ENCODE measurements at places on chromosomes 4 and X. TPM values are rescaled to one million over a fixed set of nuclear protein-coding genes. Genes with fewer than 3 reads are reported as not detected.

Gene USP27X
- 3.0 TPM for total RNA-seq

Gene TMSB15A
- 3.6 TPM for total RNA-seq

Gene NPY2R
- total RNA-seq, result not detected

Gene BEX3
- 416 TPM for total RNA-seq

Gene PGRMC1
- total RNA-seq, result 201 TPM

Gene AKAP14
- total RNA-seq, result not detected

Gene SH2D1A
- total RNA-seq, result not detected

Gene ADH1A
- not detected for total RNA-seq

Gene RTL5
- total RNA-seq, result 4.5 TPM

Gene OPRPN
- not detected for total RNA-seq

Gene PARM1
- 0.77 TPM for total RNA-seq

Gene HERC3
- total RNA-seq, result 27.6 TPM

Gene GPR34
- not detected for total RNA-seq

Gene MSMO1
- total RNA-seq, result 743 TPM

Gene NLGN3
- 0.83 TPM for total RNA-seq

Gene WDFY3
- 64.5 TPM for total RNA-seq

Gene FAM9C
- total RNA-seq, result under 0.01 TPM

Gene PORCN
- 11.4 TPM for total RNA-seq

Gene ITIH6
- total RNA-seq, result not detected

Gene CXCL5
- 0.77 TPM for total RNA-seq

Gene EIF1AX
- 21.8 TPM for total RNA-seq

Gene MAGEB10
- total RNA-seq, result not detected

Gene SPANXC
- not detected for total RNA-seq

Data from fibroblast of lung (primary cell).